ENCODE measurements at places on chromosomes 5 and 9. TPM values are rescaled to one million over a fixed set of nuclear protein-coding genes. Genes with fewer than 3 reads are reported as not detected.

RASEF gene
- 2.5 TPM for total RNA-seq

DNA sequence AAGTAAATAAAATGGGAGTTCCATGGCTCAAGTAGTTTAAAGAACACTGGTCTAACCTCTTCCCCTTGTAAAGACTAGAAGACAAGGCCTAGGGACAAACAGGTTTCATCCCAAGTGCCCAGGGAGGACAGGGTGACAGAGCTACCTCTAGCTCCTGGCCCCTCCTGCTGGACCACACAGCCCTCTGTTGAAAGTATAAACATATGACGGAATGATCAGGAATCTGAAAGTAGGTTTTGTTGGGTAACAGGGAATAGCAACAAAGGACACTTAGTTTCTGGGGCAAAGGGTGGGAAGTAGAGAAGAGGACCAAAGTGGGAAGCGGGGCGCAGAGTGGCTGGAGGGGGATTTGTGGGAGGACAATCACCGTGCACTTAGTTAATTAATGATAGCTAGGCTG lies 67.0 kb upstream of the DAB2IP start:
- DNase-seq = peak; percentile 37

CD74 gene
- 1.8 TPM for total RNA-seq

GRCh38 chr5:138752951-138753793 lies at the start of gene CTNNA1:
TSS of gene CTNNA1 (plus strand) at chr5:138753425. CDS start at chr5:138781925, 28,500 bp downstream.
- DNase-seq = peak; percentile 73

PTPRD gene
- not detected for total RNA-seq

ANP32B gene
- 12.6 TPM for total RNA-seq

DNA sequence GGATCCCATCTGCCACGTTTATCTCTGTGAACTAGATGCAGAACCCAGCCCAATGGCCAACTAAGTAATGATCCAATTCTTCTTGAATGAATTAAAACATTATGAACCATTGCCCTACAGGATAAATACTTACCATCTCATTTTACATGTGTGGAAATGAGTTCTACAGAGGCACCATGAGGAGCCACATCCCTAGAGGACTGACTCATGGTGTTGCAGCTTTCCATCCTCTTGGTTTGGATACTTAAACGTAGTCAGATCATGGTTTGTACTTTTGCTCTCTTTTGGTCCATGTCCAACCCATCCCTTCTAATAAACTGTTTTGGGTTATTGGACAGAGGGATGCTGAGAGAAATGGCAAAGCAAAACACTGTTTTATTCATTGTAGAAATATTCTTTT lies 484.8 kb downstream of the EBF1 start:
- no peak for DNase-seq

- peak; percentile 24 for DNase-seq
These were observed 8.7 kb upstream of the RANBP6 start for GRCh38 chr9:6024035-6024554.

DNA sequence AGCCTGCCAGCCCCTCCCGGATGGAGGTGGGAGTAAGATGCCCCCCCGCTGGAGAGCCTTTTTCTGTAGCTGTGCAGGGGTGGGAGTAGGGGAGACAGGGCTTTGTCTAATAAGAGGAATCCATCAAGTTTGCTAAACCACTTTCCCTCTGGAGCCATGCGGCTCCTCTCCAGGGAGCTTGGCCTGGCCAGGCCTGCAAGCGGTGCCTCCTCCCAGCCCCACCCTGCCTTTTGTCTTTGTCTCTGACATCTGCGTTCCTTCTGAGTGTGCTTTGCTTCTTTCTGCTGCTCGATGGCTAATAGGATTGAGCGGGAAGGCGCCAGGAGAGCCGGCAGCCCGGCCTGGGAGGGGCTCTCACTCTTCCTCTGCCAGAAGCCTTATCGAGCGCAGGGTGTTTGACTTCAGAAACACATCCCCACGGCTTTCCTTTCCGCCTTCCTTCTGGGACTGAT lies 26.7 kb upstream of the FCN1 start:
- DNase-seq = no peak

DNA sequence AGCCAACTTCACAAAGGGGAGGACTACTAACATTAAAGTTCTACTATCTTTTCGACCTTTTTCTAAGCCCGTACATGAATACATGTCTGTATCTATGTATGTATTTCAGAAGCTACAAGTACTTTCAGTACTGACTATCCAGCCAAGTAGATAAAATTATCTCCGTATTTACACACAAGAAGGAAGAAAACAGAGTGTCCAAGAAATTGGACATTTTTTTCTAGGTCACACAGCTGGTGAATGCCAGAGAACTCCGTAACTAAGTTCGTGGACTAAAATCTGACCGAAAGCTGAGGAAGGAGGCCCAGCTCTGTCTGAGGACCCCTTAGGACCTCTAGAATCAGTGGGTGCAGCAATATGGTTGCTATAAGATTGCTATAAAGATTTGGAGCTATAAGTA lies 83.4 kb downstream of the MAMDC2 start:
- no peak for DNase-seq

GRCh38 chr5:136249678-136250266 lies 56.8 kb upstream of the SMIM32 start:
- peak; percentile 64 for DNase-seq

- DNase-seq = no peak
These were observed 98.9 kb downstream of the USP20 start for GRCh38 chr9:129934041-129934591.

DNA sequence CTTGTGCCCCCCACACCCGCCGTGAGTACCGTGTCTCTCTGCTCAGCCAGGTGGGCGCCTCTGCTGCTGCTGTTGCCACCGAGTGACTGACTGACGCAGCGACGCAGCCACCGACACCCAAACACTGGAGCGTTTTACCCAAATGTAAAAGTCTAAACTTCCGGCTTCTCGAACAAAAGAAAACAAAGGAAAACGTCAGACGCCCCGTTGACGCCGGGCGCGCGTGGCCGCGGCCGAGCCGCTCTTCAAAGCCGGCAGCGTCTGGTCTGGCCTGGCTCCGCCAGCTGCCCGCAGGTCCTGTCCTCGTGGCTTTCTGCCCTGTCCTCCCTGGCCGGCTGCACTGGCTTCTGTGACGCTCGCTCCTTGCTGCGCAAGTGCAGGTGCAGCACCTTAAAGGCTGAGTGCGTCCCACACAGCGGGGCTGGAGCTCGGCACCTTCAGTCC lies 41.4 kb upstream of the CLPTM1L start:
- peak; percentile 45 for DNase-seq

GRCh38 chr9:109098171-109098959 lies 21.4 kb downstream of the TMEM245 start:
- peak; percentile 96 for DNase-seq

DNA sequence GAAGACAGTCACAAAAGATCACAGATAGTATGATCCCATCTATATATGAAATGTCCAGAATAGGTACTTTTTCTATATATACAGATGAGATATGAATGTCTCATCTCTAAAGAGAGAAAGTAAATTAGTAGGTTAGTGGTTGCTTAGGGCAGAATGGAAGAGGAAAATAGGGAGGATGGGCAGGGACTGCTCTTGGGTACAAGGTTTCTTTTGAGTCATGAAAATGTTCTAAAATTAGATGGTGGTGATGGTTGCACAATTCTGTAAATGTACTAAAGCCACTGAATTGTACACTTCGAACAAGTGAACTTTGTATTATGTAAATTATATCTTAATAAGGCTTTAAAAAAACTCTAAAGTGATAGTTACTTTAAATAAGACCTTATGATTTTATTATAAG lies 59.6 kb upstream of the GRAMD2B start:
- DNase-seq = peak; percentile 40

CCL21 gene
- not detected for total RNA-seq

DNA sequence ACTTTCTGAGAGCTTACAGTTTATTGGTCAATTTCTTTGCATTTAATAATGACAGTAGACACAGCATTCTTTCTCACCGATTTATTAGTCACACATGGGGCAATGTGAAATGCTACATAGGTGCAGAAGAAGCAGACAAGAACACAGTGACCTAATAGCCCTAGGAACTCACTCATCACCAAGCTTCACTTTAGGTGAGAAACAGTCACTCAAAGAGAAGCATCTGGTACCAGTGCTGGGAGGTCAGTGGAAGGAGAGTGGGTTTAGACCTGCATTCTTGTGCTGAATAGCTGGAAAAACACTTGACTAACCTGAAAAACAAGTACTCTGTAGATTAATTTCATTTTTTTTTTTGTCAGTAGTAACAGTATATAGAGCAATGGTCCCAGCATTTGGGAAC lies 179.6 kb downstream of the GRIA1 start:
- no peak for DNase-seq

SPAG8 gene
- total RNA-seq = 0.86 TPM

FRRS1L gene
- total RNA-seq = 0.05 TPM

GRCh38 chr5:122649080-122649479 lies 125.8 kb upstream of the SNX2 start:
- DNase-seq = no peak

DNA sequence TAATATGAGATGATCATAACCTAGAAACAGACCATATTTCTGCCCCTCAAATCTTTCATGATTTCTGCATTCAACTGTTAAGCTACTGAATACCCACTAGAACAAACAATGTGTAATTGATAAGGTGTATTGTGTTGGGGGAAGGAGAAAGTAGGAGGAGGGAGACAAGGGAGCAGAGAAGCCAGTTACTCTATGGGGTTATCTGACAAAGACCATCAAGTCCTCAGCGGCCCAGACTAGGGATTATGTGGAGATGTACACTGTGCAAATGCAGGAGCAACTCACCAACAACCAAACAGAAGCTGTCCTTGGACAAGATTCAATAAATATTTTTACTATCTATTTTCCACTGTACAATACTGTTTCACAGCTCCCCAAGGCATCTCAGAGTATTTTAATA lies 2.7 kb downstream of the NRG2 start:
- DNase-seq = peak; percentile 3

SYK gene
- total RNA-seq = not detected

POMT1 gene
- 22.8 TPM for total RNA-seq

GRCh38 chr5:149852641-149853330 lies 91.8 kb downstream of the PDE6A start:
- peak; percentile 72 for DNase-seq

DNA sequence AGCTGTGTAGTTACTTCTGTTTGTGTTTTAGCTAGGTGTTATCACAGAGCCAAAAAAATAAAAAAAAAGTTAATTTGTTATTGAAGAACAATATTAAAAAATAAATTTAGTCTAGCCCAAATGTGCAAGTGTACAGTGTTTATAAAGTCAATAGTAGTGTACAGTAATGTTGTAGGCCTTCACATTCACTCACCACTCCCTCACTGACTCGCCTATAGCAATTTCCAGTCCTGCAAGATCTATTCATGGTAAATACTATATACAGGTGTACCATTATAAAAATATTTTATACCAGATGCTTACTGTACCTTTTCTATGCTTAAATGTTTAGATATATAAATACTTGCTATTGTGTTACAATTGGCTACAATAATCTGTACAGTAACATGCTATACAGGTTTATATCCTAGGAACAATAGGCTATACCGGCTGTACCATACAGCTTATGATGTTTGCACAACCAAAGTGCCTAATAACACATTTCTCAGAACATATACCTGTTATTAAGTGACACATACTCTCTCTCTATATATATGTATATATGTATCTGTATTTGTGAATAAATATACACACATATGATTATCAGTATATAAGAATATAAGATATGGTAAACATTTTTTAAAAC lies 341.4 kb upstream of the EDIL3 start:
- DNase-seq = no peak

- no peak for DNase-seq
These were observed 203.6 kb downstream of the SNX18 start for GRCh38 chr5:54721116-54721515.

DNA sequence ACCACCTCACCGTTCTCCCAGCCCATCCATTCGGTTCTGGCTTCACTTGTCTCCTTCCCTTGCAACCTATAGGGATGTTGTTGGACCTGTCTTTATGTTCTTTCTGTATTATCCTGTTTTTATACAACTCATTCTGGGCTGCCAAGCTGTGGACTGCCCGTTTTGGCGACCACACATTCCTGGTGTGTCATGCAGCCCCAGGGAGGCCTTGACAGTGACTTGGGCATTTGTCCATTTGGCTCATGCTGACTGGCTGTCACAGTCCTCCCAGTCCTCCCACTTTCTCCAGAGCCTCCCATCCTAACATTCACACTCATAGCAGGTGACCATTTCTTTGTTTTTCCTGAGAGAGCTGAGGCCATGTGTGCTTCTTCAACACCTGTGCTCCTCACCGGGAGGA lies 136.4 kb downstream of the SLF1 start:
- DNase-seq = peak; percentile 43

C5orf58 gene
- total RNA-seq = not detected

TAF1L gene
- 0.02 TPM for total RNA-seq

Measured in M059J (cell line).